ENCODE measurements at places on chromosomes 3 and 15. TPM values are rescaled to one million over a fixed set of nuclear protein-coding genes. Genes with fewer than 3 reads are reported as not detected.

Gene ZIC1
- total RNA-seq, result not detected

Gene TOPAZ1
- not detected for total RNA-seq

Gene TATDN2
- 13.4 TPM for total RNA-seq

Gene RCN2
- total RNA-seq, result 39.7 TPM
